Mesothelial cell of epicardium (in vitro differentiated cells): ENCODE measurements at places on chromosomes 5 and 9.

DNA sequence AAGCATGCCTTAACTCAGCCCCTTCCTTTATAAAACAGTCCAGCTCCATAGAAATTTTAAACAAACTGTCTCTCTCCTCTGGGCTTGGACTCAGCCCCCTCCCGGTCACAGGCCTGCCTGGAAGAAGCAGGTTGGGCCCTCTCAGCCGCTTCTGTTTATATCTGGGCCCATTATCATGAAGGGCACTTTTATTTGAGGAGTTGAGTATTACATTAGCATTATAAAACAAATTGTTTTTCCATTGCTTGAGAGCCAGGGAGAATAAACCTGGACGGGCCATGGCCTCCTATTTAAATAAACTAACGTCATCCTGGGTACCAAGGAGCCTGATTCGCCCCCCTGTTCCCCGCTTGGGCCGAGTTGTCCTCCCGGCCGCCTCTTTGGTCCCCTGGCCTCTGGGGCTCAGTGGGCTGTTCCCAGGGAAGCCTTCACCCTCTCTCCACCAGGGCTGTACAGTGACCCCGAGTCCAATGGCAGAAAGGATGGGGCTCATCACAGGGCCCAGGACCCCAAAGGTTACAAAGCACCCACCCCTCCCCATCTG lies 13.2 kb downstream of the IRX2 start:
- no peak for DNase-seq

GRCh38 chr5:82817897-82818676 lies 259.1 kb downstream of the TMEM167A start:
- no peak for DNase-seq

DNA sequence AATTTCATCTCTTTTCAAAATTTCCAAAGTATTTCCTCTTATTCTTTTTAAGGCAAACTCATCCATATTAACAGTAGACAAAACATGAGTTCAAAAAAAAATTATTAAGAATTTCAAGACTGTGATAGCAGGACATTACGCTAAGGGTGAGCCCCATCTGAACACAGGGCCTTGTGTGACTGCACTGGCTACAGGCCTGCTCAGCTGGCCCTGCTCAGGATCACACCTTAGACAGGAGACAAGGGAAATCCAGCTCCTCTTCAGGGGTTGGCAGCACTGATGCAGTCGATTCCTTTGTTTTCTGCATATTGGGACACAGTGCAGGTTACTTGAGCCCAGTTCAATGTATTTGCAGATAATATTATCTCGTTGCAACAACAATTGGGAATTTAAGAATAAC lies 444.7 kb downstream of the PLK2 start:
- no peak for DNase-seq

DNA sequence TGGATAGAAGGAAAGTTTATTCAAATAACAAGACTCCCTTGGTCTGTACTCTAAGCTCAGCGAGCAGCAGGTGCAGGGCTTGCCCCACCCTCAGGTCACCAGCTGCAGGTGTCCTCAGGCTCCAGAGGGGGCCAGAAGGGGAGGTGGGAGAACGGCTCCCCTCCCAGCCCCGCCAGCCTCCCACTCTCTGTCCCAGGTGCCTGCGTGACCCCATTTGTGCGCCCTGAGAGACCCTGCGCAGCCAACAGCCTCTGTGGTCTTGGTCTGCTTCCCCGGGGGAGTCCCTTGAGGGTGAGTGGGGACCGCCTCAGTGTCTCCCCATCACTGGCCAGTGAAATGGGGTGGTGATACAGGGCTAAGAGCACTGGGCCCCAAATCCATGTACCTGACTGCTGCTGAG lies 62.3 kb upstream of the STXBP1 start:
- DNase-seq = no peak

DNA sequence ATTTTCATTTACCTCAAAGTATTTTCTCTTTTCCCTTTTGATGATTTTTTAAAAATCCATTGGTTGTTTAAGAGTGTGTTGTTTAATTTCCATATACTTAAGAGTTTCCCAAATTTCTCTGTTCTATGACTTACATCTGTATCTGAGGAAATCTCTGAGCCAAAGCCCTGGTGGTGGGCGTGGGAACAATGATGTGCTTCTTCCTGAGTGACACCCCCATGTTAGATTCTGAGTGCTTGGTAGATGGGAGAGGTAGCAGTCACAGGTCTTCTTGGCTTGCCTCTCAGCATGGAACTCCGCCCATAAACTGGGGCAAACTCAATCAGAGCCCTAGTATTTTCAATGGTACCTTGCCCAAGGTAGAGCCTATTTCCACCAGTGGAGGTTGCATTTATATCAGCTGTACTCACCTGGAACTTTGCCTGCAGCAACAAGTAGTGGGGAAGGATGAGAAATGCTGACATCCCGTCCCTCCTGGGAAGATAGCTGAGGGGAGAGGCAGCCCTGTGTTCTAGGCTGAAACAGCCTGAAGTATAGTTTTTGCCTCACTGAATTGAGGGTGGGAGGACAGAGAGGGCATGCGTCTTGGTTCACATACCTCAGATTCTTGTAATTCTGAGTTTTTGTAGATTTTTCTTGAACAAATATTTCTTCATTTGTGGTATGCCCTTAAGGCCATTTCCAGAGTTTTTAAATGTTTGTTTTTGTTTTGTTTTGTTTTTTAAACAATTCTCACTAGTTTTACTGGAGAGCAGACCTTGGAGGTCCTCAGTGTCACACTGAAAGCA lies 26.4 kb downstream of the C9orf43 start:
- no peak for DNase-seq

DNA sequence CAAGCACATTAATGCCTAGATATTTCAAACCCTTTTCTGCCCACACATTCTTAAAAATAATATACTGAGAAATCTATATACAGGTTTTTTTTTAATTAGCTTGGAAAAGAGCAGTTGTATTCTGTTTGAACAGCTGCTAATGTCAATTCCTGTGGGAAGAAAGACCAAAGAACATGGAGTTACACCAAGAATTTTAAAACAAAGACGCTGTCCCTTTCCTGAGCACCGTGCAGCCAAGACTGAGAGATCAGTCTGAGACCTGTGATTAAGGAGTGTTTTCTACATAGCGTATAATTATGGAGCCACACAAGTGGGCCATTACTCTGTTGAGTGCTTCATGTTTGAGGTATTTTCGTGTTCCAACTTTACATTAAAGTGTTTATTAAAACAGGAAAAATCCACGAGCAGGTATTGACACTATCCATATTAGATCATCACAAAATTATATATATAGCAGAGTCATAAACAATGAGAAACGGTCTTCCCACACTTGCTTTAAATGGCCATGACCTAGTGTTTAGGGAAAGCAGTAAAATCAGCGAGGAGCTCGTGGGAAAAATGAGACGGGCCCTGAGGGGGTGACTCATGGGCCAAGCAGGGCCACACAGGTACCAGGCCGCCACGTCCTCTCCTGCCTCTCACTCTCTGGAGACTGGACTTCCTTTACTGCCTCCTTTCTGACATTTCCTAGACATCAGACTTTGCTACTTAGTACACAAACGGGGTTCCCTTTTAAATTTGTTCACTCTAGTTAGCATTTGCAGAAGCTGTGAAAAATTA lies 153.1 kb upstream of the OTULINL start:
- DNase-seq = no peak

DNA sequence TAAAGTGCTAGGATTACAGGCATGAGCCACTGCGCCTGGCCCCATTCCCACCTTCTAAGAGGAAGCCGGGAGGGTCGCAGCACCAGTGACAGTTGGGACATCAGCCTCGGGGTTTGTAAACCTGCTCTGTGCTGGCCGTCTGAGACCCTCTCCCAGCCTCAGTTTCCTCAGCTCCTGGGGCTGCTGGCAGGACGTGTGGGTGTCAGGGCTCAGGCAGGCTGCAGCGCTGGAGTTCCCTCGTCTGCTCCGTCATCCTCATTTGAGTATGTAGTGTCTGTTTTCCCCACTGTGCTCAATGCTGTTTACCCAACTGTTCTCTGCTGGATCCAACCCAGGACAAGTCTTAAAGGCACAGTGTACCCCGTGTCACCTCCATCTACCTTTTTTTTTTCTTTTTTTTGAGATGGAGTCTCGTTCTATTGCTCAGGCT lies 2.0 kb upstream of the NINJ1 start:
- DNase-seq = no peak

GRCh38 chr5:122252319-122252718 lies 59.7 kb upstream of the SNCAIP start:
- DNase-seq = no peak

DNA sequence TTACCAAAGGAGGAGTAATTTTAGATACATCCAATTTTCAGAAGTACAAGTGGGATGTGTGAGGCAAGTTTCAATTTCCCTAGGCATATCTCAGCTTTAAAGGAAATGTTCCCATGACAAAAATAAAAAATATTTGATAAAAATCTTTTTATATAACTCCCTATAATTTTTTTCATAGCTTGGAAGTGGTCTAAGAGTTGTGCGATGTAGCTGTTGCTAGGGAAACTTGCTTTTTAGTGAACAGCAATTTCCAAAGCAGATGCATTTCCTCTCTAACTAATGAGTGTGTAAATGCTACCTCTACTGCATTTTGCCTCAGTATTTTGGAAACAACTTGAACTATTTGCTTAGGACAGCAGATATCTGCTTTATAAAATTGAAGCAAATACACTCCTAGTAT lies 39.6 kb downstream of the MACIR start:
- no peak for DNase-seq

DNA sequence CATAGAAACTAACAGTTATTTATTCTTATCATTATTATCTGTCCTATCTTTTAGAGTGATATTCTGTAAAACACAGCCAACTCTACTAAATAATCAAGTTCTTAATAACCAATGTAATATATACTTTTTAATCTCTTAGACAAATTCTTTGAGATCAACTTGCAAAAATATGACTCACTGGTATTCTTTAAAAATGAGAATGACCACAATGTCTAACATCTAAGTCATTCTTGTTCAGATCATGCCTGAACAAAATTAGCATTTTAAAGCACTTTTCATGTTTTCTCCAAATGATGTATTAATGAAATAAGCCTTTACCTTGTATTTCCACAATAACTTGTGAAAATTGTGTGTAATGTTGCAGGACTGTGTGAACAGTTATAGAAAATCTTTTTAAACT lies 356.9 kb upstream of the RGMB start:
- DNase-seq = no peak

DNA sequence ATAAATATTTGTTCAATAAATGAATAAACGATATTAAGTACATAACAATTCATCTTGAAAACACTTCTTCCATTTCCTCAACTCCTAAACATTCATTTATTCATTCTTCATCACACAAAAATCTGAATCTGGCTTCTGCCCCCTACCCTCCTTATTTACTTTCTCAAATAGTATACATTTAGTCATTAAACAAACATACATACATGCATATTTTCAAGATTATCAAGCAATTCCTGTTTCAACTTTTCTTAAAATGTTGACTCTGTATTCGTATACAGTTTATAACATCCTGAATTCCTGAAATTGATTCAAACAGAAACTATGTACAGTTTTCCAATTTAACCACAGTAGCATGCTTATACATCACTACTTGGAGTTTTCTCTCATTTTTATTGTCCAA lies 129.0 kb downstream of the MUSK start:
- no peak for DNase-seq

DNA sequence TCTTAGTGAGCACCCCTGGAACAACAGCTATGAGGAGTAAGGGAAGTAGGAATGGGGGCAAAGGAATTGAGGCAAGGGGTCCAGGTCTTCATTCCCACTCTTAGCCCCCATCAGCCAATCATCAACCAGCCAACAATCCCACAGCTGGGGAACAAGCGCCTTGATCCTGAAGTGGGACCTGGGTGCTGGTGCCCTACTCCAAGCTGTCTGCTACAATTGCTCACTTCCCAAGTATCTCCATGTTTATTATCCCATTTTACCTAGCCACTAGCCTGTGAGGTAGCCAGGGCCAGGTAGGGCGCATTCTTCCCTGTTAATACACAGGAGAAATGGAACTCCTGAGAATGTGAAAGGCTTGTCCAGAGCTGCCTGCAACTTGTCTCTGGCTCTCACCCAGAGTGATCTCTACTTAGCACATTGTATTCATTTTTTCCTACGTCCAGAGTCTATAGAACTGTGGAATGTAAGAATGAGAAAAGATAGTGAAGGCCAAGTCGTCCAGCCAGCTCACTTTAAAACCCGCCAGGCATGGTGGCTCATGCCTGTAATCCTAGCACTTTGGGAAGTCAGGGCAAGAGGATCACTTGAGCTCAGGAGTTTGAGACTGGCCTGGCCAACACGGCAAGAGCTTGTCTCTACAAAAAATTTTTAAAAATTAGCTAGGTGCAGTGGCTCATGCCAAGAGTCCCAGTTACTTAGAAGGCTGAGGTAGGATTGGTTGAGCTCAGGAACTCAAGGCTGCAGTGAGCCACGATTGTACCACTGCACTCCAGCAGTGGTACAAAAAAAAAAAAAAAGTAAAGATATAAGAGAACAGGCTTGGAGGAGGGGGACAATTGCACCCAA lies 6.2 kb upstream of the DNAJC18 start:
- no peak for DNase-seq

GRCh38 chr5:65034029-65034812 lies 265.5 kb downstream of the CWC27 start:
- DNase-seq = no peak

- DNase-seq = no peak
Observed at GRCh38 chr5:44835693-44836092, 26.9 kb downstream of the MRPS30 start.

GRCh38 chr5:96408210-96408777 lies 24.8 kb downstream of the PCSK1 start:
- no peak for DNase-seq

DNA sequence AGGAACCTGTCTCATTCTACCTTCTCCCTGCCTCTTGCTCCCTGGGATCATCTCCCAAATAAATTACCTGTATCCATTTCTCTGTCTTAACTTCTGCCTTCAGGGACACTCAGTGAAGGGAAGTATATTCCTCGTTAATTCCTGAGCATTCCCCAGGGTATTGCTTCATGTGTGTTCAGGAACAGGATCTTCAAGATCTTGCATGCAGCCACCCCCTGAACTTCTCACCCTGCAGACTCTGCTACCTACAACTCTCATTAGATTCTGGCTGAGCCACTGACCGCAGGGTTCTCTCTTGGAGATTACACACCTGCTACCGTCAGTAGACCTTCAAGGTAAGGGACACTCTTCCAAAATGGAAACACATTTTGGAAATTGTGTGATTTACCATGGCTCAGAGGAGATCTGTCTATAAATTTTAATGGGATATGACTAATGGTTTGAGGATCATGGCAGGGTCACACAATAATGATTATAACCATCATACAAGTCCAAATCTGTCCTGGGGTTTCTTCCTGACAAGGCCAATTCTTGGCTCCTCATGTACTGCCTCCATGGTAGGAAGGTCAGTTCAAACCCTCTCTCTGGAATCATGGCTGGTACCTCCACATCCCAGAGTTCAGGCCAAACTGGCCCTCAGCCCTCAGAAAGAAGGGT lies 38.9 kb upstream of the UGCG start:
- no peak for DNase-seq
